Stimulated activated CD4-positive, alpha-beta T cell treated with anti-CD3 and anti-CD28 coated beads, Interleukin-4, amount 100 ng/mL, for 48 hours (primary cell): ENCODE measurements at places on chromosomes 3 and 15.

DNA sequence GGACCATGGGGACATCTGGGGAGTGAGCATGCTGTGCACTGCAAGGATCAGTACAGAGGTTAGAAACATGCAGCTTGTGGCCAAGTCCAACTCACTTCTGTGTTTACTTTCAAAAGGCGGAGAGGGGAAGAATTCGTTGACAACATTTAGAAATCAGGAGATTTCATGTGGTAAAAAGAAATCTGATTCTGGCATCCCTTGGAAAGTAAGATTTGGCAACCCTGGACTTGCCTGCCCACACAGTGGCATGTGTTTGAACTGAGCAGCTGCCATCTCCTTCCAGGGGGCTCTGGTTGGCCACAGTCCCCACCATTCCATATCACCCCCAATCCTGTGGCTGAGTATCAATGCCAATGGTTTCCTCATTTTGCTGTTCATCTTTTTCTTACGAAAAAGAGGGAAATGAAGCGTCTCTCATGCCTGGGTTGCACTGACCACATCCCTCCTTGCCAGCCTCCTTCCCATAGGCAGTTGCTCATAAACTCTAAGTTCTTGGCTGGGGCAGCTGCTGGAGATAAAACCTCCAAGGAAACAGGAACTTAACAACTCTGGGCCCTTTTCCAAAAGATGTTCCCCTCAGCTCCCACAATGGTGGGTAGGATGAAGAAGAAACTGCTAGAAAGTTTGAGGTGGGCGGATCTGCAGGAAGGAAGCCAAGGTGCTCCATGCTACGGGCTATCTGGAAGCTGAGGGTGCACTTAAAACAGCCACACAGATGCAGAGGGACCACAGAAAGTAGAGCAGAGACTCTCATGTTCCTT, 29.2 kb downstream of the SLC6A11 start:
- DNase-seq: no peak

DNA sequence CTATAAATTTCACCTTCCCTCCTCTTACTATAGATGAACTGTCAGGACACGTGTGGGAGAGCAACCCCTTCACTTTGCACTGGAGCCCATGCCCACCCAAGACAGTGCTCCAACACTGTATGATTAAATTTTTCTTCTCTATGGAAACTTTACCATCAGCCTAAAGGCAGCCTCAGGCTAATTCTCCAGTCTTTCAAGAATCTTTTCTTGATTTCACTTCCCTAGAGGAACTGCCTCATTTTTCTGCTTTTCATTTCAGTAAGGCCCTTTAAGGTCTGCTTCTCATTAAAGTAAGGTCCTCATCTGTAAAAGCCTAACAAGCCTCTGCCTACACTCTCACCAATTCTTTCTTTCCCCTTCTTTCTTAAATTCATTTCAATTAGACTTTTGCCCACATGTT, 137.3 kb downstream of the KCNMB2 start:
- DNase-seq: no peak

- DNase-seq: no peak
Measured at GRCh38 chr3:59189526-59189925, 139.7 kb upstream of the CFAP20DC start.

- DNase-seq: no peak
Measured at GRCh38 chr3:134048278-134048996, 18.7 kb upstream of the SLCO2A1 start.
